ENCODE measurements at places on chromosomes 11 and 22.

GRCh38 chr11:12682737-12683500 is 8.7 kb downstream of the TEAD1 start:
- no peak for DNase-seq

DNA sequence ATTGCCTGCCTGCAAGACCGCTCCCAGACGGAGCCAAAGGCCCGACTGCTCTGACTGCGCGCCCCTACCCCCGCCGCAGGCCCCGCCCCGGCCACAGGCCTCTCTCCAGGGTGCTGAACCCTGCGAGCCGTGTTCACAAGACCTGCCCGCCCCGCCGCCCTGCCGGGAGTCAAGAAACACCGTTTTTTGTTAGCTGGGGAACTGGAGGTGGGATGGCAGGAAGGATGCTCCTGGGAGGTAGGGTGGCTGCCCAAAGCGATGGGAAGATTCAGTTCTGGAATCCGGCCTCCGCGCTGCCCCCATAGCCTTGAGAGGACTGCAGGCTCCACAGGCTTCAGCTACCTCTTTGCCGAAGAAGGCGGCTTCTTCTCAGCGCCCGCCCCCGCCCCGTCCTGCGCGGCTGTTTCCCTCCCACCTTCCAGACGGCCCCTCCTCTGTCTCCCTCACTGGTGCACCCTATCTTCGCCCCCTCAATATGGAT is 2.7 kb upstream of the PDE2A start:
- no peak for DNase-seq

DNA sequence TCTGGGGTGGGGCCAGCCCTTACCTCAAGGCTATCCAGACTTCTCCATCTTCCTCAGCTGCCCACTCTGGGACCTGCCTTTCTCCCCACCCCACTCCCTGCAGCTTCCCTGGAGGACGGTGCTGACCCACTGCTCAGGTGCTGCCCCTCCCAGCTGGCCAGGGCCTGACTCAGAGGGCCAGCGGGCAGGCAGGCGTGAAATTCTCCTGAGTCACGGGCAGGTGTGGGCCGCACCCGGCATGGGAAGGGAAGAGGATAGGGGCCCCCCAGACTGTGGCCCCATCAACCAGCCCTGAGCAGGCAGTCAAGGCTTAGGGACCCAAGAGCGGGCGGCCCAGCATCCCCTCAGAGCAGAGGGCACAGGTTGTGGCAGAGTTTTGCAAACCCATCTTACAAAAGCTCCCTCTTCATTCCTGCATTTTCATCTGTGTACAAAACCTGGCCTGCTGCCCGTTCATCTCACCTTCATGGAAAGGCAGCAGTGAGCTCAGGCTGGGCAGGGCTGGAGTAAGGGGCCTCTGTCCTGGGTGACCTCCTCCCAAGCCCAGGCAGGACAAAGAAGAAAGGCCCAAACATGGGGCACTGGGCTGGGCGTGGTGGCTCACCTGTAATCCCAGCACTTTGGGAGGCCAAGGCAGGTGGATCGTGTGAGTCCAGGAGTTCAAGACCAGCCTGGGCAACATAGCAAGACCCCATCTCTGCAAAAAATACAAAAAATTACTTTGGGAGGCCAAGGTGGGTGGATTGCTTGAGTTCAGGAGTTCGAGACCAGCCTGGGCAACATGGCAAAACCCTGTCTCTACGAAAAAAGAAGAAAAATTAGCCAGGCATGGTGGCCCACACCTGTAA is 6.1 kb downstream of the RHOD start:
- no peak for DNase-seq

- DNase-seq: no peak
Measured at GRCh38 chr22:28597665-28598064, 82.0 kb downstream of the TTC28 start.

- no peak for DNase-seq
Measured at GRCh38 chr11:26583550-26583949, 11.5 kb upstream of the MUC15 start.

- DNase-seq: no peak
Measured at GRCh38 chr11:83521647-83522596, 235.8 kb upstream of the CCDC90B start.

DNA sequence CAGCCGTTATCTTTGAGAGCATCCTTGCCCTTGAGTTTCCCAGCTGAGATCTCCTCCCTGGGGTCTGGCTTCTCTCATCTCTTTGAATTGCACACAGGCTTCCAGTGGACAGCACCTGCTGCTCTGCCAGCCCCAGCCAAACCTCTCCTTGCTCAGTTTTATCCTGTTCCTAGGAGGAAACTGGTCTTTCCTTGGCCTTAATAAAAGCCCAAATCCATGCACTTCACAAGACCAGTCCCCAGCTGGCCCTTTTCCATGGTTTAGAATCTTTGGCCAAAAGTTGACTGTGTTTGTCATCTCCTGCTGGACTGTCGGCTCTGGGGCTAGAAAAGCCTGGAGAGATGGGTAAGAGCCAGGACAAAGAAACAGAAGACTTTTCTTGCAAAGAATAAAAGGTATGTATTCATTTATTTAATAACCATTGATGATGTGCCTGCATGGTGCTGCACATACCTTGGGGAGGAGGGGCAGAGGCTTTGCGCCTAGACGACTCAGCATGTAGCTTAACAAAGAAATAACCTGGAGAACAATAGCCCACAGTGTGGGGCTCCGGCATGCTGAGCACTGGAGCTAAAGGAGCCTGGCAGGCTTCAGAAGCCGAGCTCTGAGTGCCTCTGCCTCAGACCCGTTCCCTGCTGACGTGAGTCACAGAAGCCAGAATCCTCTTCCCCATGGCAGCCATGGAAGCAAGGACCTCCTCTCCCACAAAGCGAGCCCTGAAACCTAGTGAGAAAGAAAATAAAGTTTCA is 319.3 kb upstream of the B3GAT1 start:
- DNase-seq: peak; percentile 8

GRCh38 chr11:42598341-42598740 is 713.5 kb upstream of the API5 start:
- DNase-seq: peak; percentile 99

- peak; percentile 16 for DNase-seq
Measured at GRCh38 chr11:122202951-122203456, 87.0 kb upstream of the BLID start.

DNA sequence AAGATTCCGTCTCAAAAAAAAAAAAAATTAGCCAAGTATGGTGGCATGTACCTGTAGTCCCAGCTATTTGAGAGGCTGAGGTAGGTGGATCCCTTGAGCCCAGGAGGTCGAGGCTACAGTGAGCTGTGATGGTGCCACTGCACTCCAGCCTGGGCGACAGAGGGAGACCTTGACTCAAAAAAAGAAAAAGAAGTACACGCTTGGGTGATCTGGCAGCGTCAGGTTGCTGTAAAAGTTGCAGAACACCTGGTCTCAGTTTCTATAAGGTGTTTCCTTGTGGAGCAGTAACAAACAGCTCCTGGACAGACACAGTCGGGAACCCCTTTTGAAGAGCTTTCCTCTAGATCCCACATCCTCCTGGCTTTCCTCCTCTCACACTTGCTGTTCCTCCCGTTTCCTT is 45.8 kb downstream of the SCGB1A1 start:
- no peak for DNase-seq

- DNase-seq: no peak
Measured at GRCh38 chr11:6542727-6543126, 45.6 kb downstream of the DNHD1 start.

- peak; percentile 66 for DNase-seq
Measured at GRCh38 chr11:124669193-124669592, 4.3 kb downstream of the SIAE start.

DNA sequence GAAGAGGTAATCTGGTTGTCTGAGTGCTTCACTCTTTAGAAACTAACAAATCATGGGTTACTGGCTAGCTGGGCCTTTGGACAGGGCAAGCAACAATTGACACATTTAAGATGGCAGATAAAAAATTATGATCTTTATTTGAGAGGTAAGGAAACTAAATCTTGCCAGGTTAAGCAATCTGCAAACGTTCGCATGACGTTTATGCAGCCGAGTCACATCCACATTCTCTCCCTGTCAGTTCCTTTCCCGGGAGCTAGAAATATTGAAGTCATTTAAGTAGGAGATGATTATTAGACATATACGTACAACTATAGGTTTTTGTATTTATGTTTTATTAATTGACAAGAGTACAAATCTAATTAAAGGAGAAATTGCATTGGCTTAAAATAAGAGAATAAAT is 57.4 kb upstream of the RCN1 start:
- no peak for DNase-seq

- no peak for DNase-seq
Measured at GRCh38 chr11:109236188-109236587, 185.8 kb upstream of the C11orf87 start.

DNA sequence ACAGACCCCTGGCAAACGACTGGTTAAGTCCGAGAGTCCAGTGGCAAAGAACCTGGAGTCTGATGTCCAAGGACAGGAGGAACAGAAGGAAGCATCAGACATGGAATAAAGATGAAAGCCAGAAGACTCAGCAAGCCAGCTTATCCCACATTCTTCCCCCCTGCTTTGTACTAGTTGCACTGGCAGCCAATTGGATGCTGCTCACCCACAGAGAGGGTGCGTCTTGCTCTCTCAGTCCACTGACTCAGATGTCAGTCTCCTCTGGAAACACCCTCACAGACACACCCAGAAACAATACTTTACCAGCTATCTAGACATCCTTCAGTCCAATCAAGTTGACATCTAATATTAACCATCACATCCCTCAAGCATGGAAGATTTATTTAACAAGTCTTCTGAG is 1265.8 kb upstream of the CNTN5 start:
- DNase-seq: no peak

- no peak for DNase-seq
Measured at GRCh38 chr11:76684516-76684915, 14.0 kb upstream of the LRRC32 start.

GRCh38 chr11:131591051-131591461 is 220.6 kb downstream of the NTM start:
- DNase-seq: no peak

- no peak for DNase-seq
Measured at GRCh38 chr11:77141034-77141433, 13.0 kb downstream of the MYO7A start.

DNA sequence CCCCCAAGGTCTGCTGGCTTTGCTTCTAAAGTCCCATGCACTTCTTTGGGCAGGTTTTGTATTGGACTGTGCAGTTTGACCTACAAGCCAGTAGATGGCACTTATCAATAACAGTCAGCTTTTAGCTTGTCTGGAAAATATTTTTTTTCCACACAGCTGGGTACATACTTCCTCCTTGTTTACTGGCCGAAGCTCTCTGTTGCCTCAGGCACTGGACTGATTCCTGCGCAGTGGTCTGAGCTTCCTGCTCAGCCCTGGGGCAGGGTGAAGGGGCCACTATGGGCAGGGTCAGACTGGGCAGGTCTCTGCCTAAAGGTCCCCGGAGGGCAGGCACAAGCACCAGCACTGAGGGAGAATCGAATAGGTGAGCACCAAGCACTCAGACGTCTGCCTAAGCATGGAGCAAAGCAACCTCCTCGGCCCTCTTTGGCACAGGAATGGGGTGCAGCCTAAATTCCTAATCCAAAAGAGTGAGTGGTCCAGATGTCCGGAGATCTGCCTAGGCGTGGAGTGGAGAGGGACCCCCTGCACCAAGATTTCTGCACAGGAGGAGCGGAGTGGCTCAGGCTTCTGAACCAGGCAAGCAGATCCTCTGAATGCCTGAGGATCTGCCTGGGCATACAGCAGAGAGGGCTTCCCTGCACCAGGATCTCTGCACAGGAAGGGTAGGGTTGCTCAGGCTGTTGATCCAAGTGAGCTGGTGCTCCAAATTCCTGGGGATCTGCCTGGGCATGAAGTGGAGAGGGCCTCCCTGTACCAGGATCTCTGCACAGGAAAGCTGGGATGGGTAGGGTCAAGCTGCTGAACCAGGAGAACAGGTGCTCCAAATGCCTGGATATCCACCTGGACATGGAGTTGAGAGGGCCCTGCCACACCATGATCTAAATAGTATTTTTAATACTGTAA is 105.9 kb upstream of the C11orf58 start:
- DNase-seq: no peak

DNA sequence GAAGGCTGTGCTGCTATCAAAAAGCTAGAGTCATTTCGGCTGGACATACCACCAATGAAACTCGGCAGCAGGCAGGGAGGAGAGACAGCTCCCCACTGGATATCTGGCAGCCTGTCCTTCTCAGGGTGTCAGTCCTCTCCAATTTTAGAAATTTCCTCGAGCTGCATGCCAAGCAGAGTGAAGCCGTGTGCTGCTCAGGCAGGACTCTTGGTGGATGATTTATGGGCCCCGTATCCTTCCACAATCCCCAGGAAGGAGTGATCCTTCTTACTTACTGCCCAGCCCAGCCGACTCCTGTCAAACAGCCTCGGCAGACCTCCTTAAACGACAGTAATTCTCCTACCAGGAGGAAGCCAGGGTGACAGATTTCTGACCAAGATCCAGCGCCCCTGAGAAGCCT is 410.4 kb downstream of the TENM4 start:
- no peak for DNase-seq

DNA sequence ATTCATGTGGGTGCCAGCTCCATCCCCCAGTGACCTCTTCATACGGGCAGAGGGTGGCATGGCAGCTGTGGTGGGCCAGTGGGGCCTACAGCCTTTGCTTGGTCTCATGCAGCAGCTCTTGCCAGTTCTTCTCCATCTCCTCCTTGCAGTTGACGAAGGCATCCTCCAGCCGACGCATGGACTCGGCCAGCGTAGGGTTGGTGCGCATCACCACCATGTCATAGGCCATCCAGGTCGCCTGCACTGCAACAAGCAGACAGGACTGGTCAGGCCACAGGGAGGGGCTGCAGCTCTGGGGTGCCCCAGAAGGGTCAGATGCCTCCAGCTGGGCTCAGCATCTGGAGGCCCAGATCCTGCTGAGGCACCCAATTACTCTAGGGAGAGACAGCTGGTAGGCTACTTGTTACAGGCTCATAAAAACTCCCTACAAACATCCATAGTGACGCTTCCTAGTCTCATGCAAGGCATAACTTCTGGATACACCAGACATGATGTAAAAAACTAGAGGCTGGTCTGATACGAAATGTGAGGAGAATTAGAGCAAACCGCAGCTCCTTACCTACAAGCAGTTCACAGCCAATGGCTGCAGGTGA is 5.6 kb downstream of the KLHDC7B start:
- DNase-seq: no peak

- no peak for DNase-seq
Measured at GRCh38 chr11:12748561-12748960, 74.3 kb downstream of the TEAD1 start.

DNA sequence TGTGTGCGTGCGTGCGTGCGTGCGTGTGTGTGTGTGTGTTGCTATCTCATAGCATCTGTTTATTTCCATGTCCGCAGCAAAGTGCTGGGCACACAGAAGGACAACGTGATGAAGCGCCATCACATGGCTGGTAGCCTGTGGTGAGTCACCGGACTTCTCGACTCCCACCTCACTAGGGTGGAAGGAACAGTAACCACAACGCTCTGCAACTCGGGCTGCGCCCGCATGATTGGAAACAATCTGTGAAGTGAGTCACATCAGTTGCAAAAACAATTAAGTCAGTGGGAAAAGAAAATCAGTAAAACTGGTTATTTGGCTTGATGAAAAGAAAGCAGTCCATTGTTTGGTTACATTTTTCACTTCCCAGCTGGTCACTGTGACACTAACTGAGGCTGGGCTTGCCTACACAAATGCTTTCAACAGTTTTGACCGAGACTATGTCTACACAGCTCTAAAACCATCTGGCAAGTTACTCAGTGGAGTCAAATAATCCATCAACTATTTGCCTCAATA is 437.3 kb upstream of the CADM1 start:
- DNase-seq: no peak

All from G401 (cell line).